Activated T-cell treated with anti-CD3 and anti-CD28 coated beads, Interleukin-2, amount 50 U/mL, for 4 hours (primary cell): ENCODE measurements at places on chromosomes 7 and 10.

DNA sequence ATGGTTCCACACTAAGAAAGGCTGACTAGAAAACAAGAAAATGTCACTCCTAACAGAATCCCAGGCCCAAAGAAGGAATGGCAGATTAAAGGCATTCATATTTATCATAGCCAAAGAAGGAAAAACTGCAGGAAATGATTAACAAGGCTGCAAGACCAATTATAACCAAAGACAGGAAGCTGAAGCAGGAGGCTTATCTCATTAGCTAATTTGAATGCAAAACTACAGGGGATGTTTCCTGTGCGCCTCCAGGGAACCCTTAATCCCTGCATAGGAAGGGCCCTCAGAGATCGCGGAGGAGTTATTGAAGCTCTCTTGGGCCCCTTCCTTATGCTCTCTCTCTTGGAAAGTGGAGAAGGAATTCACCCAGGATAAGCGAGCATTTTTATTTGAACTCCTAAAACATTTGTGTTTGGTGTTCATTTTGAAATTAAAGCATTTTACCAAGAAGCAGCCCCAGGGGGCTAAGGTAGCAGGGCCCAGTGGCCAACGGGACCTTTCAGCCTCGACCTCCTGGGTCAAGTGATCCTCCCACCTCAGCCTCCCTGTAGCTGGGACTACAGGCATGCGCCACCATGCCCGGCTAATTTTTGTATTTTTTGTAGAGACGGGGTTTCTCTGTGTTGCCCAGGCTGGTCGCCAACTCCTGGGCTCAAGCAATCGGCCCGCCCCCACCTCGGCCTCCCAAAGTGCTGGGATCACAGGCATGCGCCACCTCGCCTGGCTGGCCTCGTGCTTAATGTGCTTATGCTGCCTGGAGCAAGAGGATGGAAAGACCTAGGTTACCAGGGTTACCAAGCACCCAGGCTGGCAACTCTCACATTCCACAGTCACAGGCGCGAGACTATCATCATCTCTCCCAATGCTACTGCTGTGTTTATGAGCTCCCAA is 24.1 kb upstream of the PROSER2 start:
- DNase-seq = no peak

DNA sequence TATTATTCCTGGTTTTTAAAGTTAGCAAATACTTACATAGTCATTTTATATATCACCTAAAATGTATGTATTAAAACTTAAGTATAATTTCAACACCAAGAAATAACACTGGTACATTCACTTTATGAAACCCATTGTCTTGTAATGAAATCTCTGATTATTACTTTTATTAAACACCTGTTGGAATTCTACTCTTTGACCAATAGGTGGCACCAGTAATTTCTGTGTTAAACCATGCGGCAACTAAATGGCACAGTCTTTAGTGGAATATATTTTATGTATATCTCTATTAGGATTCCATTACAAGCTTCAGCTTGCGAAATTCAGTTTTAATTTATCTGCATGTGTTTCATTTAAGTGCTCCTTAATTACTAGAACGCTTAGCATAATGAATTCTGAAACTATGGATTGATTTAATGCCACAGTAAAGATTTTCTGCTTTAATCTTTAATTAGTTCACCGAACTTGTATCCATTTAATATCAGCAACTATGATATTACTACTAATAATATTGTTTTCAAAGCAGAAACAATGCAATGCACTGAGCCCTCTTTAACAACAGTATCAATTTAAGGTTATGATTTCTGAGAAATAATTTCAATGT is 181.3 kb downstream of the MAGI2 start:
- DNase-seq = no peak

DNA sequence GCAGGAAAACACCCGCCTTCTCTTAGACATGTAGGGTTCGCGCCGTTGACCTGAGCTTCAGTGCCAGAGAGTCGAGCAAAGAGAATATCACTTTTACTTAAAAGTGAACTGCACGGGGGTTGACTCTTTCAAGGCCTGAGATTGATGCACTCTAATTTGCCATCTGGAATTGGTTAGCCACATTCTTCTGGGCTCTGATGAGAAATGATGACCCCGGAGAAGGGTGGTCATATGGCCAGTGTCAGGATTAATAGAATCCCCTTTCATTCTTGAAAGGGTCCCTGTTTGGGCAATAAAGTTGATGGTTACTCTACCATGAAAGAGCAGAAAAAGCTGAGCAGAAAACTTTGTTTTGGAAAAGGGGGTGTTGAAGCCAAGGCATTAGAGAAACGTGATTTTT is 31.2 kb downstream of the GRK5 start:
- no peak for DNase-seq

- no peak for DNase-seq
Observed at GRCh38 chr7:67907792-67908191, 911.2 kb downstream of the TYW1 start.

DNA sequence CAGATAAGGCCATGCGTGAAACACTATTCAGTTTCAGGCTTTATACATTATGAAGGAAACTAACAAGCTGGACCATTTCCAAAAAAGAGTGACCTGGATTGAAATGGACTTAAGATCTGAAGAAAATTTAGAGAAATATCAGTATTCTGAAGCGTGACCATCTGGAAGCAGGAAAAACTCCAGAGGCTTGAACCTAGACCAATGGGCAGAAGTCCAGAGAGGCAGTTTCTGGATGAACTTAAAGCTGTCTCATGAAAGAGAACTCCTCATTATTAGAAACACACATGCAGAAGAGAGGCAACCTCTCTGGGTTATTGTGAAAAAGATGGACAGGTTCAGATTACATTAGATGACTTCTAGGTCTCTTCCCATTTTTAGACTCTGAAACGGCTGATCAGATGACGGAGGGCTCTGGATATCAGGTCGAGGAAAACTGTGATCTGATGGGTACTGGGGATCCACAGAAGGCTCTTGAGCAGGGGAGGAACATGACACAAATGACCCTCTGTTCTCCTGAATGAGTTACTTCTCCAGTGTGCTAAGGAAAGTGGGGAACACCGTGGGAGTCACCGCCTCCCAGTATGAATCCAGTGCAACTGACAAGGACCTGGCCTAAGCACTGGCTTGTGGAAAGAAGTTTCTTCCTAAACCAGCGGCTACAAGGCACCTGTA is 116.5 kb downstream of the SPDYE5 start:
- no peak for DNase-seq

GRCh38 chr7:2553831-2554581 is 1.3 kb downstream of the BRAT1 start:
- DNase-seq = no peak

DNA sequence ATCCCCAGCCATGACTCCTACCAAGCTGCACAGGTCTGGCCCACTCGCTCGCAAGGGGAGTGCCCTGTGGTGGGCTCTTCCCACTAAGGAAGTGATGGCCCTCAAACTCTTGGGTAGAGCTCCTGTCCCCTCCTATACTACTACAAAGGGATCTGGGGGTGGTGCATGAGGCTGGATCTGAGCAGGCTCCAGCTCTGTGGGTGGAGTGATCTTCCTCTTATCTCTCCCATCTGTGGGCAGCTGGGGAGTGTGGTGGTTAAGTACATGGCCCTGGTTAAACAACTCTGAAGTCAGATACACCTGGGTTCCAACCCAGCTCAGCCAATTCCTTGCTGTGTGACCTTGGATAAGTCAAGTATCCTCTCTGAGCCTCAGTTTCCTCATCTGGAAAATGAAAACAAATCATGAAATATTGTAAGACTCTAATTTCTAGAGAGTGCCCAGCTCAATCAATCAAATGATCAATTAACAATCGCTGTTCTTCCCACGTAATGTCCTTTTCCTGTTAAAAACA is 17.4 kb downstream of the DDIT4 start:
- peak; percentile 20 for DNase-seq

- DNase-seq = no peak
Observed at GRCh38 chr7:106218546-106218945, 66.2 kb downstream of the NAMPT start.

- no peak for DNase-seq
Observed at GRCh38 chr7:31563522-31563921, 49.6 kb downstream of the ITPRID1 start.

- DNase-seq = no peak
Observed at GRCh38 chr7:57651006-57651405, 201.0 kb downstream of the ZNF716 start.

DNA sequence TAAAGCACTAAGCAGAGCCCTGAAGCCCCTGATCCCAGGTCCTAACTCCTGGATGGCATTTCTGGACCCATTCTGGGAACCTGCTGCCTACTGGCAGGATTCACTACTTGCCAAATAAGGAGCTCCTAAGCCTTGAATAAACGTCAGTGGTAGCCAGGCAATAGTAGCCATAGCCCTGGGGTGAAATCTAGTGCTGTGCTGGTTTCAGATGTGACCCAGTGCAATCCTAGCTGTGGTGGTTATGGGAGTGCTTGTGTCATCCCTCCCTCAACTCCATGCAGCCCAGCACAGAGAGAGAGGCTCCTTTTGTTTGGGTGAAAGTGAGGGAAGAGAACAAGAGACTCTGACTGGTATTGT is 43.7 kb downstream of the PCLO start:
- DNase-seq = no peak

DNA sequence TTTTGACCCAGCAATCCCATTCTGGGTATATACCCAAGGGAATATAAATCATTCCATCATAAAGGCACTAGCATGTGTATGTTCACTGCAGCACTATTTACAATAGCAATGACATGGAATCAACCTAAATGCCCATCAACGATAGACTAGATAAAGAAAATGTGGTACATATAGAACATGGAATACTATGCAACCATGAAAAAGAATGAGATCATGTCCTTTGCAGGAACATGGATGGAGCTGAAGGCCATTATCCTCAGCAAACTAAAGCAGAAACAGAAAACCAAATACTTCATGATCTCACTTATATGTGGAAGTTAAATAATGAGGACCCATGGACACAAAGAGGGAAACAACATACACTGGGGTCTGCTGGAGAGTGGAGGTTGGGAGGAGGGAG is 58.0 kb upstream of the STARD3NL start:
- DNase-seq = no peak

DNA sequence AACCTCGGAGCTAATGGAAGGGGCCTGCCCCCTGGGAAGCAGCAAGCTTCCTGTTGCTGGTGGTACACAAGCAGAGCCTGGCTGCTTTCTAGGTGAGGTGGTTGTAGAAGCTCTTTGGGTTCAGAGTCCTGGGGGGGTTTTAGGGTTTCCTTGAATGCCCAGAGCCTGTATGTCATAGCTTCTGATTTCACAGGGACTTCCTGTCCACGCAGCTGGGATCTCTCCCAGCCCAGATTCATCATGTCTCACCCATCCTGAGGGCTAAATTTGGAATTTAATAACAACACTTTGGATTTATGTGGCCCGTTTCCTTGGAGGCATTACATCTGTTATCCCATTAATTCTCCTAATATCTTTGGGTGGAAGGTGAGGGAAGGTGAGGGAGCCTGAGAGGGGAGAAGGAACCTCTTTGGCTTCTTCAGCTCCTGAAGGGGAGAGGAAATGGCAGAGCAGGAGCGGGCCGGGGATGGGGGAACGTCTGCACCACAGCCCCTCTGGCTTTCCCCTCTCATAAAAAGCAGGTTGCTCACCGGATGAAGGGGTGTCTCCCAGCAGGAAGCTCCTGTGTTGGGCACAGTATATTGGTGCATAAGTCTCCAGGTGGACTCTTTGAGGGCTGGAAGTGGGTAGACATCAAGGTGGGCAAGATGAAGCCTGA is 19.7 kb downstream of the RPS24 start:
- DNase-seq = no peak

- no peak for DNase-seq
Observed at GRCh38 chr10:7488418-7488829, 77.6 kb upstream of the SFMBT2 start.

DNA sequence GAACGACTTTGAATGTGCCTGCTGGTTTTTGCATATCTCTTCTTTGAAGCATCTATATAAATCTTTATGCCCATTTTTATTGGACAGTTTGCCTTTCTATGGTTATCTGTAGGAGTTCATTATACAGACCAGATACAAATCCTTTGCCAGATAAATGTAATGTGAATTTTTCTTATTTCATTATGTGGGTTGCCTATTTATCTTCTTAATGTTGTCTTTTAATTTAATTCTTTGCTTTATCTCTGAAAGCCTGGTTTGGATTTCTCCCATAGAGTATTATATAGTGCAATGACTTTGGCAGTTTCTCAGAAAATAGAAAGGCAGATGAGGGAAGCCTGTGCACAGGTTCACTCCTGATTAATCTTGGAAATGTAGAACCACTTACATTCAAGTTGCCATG is 1025.1 kb downstream of the GRM8 start:
- no peak for DNase-seq

DNA sequence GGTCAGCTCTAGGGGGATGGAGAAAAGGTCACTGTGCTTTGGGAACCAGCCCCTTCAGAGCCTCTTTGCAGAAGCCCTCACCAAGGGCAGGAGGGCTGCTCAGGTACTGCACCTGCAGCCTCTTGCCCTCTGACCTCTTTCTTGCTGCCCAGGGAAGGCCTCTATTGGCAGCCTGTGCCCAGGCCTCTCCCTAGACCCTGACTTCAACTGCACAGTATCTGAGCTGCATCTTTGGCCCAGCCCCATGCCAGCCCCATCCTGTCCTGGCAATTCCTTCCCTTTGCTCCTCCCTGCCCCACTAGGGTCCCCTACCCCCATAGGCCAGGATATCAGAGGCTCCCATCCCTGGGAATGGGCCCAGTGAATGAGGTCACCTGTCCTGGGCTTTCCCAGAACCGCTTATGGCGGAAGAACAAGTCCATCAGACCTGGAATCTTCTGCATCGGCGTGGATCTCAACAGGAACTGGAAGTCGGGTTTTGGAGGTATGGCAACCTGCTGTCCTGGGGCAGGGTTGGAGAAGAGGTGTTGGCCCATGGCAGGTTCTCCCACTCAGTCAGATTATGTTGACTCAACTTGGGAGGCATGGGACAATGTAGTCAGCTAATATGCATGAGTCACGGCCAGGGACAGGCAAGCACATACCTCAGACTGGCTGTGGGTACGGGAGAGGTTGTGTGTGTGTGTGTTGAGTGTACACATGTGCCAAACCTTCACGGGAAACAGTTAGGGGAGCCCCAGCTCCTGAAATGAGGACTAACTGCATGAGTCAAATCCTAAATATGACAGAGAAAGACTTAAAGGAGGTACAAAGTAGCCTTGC is 17.1 kb upstream of the CPA1 start:
- no peak for DNase-seq

DNA sequence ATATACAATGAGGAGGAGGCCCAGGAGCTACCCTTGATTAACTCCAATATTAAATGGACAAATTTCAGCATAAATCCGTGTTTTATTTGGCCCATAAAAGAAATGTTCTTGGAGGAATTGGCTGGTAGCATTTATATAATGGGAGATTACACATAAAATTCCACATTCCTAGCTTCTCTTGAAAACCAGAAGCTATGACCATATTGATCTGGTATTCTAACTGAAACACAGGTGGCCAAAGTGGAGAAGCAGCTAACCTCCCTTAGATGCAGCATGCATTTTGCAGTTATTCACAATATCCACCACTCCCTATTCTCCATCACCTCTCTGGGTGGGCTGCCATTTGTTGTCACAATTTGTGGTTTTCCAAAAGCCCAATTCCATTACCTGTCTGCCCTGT is 148.8 kb upstream of the CACNA2D1 start:
- no peak for DNase-seq

DNA sequence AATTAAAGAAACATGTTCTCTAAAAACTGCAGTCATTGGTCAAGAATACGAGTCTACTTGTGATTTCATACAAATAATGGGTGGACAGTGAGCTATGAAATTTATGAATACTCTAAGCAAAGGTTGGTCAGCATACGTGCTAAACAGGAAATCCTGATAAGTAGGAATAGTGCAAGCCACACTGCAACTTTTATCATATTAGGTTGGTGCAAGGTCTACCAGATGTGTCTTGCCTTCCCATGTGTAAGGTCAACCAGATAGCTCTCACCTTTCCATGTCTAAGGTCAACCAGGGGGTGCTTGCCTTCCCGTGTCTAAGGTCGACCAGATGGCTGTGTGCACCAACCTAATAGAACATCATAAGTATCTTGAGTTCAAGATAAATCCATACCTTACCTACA is 2.0 kb upstream of the ITGB1 start:
- DNase-seq = no peak
